M059J (cell line): ENCODE measurements at places on chromosomes 7 and 10. TPM values are rescaled to one million over a fixed set of nuclear protein-coding genes. Genes with fewer than 3 reads are reported as not detected.

The LDB1 gene
- 19.2 and 25.0 TPM in 2 replicates for total RNA-seq

DNA sequence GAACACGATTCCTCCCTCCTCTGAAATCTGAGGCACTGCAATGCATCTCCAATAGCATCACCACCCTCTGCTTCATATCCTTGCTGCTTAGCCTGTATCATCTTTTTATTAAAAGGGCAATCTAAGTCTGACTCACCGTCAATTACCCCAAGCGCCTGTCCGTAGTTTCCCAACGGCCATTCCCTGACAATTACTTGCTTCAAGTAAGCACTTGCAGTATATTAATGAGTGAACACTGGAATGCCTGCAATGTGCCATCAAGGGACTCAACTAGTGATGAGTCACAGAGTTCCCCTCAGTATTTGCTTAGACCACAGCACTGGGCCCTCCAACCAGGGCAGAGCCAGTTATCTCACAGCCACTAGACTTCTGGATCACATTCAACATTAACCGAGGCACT is 19.5 kb upstream of the PPP1R3C start:
- DNase-seq: peak; percentile 99

DNA sequence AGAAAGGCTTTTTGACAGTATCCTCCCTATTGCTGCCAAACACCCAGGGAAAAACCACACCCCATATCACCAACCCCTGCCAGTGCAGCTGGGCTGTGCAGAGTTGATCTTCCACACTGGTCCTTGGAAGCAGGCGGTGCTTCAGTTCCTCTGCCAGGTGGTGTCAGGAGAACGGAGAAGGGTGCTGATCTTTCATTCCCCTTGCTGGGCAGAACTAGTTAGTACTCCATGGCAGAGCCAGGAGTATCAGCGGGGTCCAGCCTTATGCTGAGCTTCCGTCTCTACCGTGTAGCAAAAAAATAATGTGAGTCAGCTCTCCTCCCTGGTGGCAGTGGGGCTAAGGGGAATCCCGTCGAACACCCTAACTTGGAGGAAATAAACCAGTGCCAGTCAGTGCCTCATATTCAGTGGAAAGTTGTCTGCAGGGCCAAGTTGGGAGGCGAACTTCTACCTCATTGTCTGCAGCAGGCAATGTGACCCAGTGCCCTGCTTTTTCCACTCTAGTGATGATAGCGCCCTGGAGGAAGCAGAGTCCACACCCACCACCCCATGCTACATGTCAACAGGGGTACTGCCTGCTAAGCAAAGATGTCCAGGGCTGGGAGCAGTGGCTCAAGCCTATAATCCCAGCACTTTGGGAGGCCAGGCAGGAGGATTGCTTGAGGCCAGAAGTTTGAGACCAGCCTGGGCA is 175.4 kb downstream of the AUTS2 start:
- DNase-seq: peak; percentile 46

- no peak for DNase-seq
Observed at GRCh38 chr10:97063271-97063982, 122.3 kb downstream of the SLIT1 start.

GRCh38 chr7:24477398-24478136 is 95.7 kb upstream of the PALS2 start:
- peak; percentile 86 for DNase-seq
